Transverse colon (tissue), 4 donors: ENCODE measurements at places on chromosomes 2 and 18.

DNA sequence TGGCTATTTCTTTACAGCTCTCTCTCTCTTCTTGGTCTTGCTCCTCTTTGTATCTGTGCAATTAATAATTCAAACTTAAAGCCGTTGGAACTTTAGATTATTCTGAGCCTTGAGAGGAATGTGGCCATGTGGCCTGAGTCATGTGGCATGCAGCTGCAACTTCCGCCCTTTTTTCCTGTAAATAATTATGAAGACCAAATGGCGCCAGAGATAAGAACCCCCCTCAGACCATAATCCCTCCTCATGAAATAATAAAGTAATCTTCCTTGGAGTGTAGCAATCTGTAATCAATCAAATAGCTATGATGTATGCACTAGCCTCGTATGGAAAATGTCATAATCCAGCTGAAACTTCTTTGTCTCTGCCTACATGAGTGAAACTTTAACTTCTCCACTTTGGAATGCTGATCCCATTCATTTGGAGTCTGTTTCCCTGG lies 13.5 kb upstream of the TWSG1 start:
- no peak for DNase-seq

- DNase-seq, result no peak
Observed at GRCh38 chr2:9995059-9995458, 43.6 kb downstream of the GRHL1 start.

DNA sequence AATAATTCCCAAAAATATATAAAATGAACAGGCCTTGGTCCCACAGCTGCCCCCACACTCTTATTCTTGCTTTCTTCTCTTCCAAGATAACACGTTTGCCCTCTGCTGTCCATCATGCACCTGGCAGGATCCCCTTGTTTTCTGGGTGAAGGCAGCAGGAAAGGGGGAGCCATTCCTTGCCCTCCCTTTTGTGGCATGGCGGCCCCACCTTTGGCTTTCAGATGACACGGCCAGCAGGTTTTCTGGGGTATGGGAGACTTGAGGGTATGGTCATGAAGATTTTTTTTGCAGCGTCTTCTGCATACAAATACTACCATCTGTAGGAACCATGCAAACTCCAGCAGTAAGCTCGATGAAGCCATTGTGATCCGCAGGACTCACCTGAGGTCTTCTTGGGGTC lies 118.8 kb downstream of the MAPK4 start:
- DNase-seq, result no peak

DNA sequence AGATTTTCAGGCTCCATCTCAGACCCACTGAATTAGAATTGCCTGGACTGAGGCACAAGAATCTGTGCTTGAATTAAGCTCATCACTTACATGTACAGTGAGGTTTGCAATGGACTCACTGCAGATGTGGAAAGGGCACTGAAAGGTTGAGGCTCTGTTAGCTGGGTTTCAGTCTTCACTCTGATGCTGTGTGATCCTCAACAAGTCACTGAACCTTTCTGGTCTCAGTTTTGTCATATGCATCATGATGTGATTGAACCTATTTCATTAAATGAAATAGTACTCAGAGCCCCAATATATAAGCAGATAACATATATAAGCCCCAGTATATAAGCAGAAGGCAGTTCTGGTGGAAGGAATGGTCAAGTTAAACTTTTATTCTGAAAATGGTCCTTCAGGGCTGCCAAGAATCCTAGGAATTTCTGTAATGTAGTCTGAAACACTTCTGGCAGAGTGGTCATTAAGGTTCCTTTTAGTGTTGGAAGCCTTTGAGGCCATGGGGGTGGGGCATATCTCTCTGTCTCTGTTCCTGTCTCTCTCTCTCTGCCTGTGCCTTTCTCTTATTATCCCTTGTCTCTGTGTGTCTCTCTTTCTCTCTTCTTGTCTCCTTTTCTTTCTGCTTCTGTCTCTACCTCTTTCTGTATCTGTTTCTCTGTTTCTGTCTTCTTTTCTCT lies 110.4 kb downstream of the ADCYAP1 start:
- no peak for DNase-seq

DNA sequence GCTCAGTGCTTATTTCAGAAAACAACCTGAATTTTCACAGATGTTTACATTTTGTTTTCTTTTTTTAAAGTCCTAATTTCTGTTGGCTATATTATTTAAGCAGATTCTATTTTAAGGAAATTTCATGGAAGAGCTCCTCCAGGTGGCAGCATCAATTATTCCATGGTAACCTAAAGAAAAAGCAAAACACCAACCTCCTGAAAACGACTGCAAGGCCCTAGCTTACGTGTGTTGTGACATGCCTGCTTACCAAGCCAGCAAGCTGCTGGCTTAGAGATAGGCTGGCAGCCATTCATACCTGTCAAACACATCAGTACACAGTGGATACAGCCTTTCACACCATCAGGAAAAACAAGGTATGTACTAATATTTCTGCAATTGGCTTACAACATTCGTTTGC lies 64.9 kb downstream of the LPIN2 start:
- no peak for DNase-seq

- DNase-seq, result no peak
Observed at GRCh38 chr2:101759162-101759561, 61.7 kb downstream of the MAP4K4 start.

- DNase-seq, result no peak
Observed at GRCh38 chr2:180048251-180048650, 41.2 kb upstream of the CWC22 start.
